ENCODE measurements at places on chromosomes 1 and 21.
A peak's percentile ranks its signal among the peaks of the same experiment; 100 is the strongest.

DNA sequence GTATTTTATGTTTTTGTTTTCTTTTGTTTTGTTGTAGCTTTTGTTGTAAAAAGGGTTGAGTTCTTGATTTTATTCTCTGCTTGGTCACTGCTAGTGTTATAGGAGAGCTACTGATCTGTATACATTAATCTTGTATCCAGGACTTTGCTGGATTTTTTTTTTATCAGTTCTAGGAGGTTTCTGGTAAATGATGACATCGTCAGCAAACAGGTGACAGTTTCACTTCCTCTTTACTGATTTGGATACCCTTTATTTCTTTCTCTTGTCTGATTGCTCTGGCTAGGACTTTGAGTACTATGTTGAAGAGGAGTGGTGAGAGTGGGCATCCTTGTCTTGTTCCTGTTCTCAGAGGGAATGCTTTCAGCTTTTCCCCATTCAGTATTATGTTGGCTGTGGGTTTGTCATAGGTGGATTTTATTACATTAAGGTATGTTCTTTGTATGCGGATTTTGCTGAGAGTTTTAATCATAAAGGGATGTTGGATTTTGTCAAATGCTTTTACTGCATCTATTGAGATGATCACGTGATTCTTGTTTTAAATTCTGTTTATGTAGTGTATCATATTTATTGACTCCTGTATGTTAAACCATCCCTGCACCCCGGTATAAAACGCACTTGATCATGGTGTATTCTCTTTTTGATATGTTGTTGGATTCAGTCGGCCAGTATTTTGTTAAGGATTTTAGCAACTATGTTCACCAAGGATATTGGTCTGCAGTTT, 905.7 kb downstream of the LTN1 start:
- DNase-seq: no peak

DNA sequence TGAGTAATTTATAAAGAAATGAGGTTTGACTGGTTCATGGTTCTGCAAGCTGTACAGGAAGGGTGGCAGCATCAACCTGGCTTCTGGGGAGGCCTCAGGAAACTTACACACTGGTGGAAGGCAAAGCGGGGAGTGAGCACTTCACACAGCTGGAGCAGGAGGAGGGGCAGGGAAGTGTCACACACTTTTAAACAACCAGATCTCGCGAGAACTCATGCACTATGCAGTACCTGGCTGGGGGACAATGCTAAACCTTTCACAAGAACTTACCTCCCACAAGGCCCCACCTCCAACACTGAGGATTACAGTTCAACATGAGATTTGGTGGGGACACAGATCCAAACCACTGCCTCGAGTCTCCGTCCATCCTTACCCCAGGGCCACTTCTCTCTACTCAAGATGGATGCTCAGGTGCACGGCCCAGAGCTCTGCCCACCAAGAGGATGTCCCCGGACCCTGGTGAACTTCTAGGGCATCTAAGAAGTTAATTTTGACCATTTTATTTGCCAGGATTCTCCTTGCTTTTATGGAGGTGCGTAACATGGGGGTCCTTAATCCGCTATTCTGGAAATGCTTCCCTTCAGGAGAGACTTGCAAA, 22.7 kb upstream of the ACTRT2 start:
- no peak for DNase-seq

DNA sequence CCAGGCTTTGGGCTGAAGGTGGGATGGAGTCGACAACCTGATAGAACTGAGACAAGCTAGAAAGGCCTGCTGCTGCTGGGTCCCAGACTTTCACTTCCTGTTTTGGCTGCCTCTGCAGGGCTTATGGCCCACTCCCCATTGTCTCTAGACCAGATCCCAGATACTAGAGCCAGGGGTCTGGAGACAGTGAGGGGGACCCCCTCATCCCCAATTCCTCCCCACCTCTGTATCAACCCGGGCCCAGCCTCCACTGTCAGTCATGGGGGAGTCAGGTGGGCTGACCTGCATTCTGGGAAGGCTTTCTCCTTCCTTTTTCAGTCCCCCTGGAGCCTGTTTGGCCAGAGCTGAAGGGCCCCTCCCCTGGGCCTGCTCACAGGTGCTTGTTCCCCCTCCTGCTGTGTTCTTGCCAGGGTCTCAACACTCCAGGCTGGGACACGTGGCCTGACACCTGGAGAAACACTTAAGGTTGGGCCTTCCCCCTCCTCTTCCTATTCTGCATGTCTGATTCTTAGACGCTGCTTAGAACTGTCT, 18.0 kb upstream of the ETV3L start:
- DNase-seq: no peak

- no peak for DNase-seq
Observed at GRCh38 chr1:180513531-180513930, 11.2 kb upstream of the ACBD6 start.

GRCh38 chr21:24716281-24716918, 890.9 kb downstream of the MRPL39 start:
- peak; percentile 78 for DNase-seq

DNA sequence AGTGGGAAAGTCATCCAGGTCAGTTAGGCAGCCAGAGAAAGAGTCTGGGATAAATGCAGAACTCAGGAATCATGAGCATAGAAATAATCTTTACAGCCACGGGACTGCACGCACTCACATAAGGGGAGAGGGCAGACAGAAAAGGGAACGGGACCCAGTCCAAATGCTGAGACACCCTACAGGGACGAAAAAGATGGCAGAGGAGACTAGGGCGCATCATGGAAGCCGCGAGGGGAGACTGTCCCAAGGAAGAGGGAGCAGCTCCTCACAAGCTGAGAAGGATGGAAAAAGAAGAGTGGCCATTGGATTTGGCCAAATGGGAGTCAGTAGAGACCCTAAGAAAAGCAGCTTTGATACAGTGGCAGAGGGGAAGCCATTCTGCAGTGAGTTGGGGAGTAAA, 102.9 kb upstream of the TLR5 start:
- DNase-seq: no peak

DNA sequence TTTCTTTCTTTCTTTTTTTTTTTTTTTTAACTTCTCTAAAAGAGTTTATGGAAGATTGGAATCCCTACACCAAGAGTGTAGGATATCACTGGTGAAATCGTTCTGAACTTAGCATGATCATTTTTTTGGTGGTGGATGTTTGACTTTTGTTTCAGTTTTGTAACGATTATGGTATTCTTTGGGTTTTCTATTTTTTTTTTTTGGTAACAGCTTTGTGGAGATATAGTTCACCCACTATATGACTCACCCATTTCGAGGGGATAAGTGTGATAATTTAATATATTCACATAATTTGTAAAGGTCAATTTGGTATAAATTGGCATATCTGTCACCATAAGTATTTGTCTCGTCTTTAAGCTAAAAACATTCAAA, 29.2 kb downstream of the AGPAT3 start:
- DNase-seq: no peak

- DNase-seq: no peak
Observed at GRCh38 chr1:177305040-177306018, 134.6 kb downstream of the BRINP2 start.

DNA sequence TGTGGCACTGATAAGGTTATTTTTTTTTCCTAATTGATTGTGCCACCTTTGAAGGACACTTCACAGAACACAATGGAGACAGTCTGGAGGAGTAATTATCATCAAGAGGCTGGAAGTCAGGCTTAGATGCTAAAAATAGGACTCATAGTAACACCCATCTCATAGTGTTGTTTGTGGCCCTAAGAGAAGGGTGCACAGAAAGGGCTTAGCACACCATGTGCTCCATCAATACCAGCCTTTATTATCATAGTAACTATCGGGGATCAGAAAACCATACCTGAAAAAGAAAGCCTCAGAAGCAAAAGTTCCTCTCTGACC, 11.9 kb downstream of the NIPAL3 start:
- DNase-seq: no peak

DNA sequence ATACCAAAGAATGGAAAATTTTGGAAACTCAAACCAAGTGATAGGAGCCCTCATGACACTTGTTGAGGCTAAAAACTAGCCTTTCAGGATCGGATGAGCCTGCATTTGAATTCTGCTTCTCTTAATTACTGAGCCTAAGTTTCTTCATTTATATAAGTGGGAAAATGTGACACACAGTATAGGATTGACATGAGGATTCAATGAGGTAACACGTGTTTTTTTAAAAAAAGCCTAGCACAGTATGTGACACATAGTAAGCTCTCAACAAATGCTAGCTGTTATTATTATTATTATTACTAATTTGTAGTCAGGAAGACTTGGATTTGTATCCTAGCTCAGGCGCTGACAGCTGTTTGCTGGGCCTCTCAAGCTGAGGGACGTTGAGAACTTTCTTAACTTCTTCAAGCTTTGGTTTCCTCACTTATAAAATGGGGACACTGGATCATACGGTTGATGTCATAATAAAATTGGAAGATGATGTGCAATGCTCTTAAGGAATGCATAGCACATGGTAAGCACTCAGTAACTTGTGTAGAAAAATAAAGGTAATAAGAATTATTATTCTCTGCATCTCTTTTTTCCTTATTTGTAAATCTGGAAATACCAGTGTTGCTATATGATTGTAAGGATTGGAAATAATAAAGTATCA, 55.4 kb upstream of the JUN start:
- DNase-seq: no peak

DNA sequence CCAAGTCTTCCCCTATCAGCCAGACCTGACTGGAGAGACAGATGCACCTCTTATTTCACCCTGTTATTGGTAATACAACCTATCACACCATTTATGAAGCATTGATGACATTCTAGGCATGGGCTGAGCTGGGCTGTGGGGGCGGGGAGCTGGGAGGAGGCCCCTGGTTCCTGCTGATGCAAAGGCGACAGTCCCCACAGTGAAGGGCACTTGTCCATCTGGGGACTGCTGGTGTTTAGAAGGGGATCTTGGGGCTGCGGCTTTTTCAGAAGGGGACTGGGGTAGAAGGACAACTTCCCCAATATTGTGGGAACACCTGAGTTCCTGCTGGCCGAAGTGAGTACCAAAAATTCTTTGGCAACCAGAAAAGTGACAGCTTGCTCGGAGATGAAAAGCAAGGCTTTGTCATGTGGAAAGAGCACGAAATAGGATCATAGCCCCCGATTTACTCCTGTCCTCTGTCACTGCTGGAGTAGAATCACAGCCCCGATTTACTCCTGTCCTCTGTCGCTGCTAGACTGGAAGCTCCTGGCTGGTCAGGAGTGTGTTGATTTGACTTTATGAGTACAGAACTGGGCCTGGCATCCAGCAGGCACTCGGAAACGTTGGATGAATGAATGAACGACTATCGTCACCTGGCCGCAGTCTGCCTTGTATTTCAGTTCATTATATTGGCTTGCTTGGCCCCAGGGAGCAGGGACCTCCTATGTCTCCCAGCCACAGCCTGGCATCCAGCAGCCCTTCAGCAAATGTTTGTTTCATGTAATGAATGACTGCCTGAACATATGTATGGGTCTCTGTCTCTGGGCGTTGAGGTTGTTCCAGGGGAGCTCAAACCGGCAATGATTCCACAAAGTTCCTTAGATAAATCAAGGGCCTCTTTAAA, 16.5 kb upstream of the ETV3L start:
- no peak for DNase-seq

DNA sequence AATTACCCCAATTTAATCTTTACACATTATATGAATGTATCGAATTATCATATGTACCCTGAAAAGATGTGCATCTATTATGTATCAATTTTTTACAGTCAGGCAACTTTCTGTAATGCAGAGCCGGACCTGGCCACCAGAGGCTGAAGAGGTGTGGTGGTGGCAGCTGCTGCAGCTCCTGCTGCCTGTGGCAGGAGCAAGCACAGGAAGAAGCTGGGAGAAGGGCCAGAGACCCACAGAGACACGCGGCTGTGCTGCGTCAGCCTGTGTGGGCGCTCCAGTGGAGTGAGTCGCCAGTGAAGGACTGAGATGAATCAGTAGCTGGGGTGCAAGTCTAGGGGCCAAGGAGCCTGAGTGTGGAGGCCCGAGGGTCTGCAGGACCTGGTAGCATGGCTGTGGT, 74.3 kb upstream of the COG2 start:
- no peak for DNase-seq

DNA sequence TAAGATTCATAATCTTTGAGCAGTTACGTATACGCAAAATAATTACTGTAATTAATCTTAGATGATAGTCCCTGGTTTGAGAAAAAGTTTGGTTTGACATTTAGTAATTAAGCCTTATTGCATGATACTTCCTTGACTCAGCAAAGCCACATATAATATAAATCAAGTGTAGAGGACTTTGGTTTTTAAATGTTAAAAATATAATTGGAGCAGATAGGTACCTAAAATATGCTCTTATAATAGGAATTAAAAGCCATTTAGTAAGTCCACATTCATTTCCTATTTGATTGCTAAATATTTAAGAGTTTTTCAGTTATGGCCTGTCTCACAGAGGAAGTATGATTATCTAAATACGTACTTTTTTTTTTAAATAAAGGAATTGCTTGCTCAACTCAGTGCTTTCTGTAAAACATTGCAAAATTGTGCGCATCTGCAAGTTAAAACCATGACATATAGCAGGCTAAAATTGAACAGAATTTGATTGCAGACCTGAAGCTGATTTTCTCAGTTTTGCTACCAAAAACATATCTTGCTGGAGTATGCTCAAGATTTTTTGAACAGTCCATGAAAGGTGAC, 20.4 kb downstream of the RPE65 start:
- DNase-seq: no peak

- no peak for DNase-seq
Observed at GRCh38 chr1:117689997-117690625, 84.3 kb downstream of the TENT5C start.

DNA sequence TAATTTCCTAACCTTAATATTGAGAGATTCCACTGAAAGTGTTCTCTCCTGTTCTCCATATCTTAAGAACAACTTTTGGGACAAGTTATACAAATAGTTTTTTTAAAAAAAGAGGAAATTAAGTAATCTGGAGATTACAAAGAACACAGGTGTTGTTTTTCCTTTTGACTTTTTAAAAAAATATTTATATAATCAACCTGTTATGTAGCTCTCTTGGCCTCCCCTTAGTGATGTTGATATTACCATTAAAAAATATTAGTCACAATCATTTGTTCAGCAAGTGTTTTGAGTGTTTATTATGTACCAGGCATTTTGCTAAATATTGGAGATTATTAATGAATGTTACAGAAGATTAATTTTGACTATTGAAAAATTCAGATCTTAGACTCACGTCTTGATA, 8.1 kb downstream of the MAN1A2 start:
- no peak for DNase-seq

All from fibroblast of skin of back (primary cell).